ENCODE measurements at places on chromosomes 1 and 21. TPM values are rescaled to one million over a fixed set of nuclear protein-coding genes. Genes with fewer than 3 reads are reported as not detected.

ADAM30 gene
- not detected for total RNA-seq

TFF2 gene
- not detected for total RNA-seq

OR10R2 gene
- total RNA-seq, result not detected

PADI4 gene
- total RNA-seq, result 1.8 TPM

EFNA1 gene
- total RNA-seq, result 15.7 TPM

PRRX1 gene
- total RNA-seq, result 64.0 TPM

TCP10L gene
- total RNA-seq, result 1.1 TPM

MSH4 gene
- total RNA-seq, result 0.88 TPM

NKAIN1 gene
- total RNA-seq, result 0.20 TPM

SERPINC1 gene
- total RNA-seq, result not detected

WDR64 gene
- total RNA-seq, result 0.48 TPM

HAX1 gene
- total RNA-seq, result 124 TPM

TMEM52 gene
- 3.3 TPM for total RNA-seq

HTR6 gene
- not detected for total RNA-seq

All from ovary (tissue), 10 donors.